ENCODE measurements at places on chromosomes 5 and 9.

GRCh38 chr9:93139365-93140182 is 5.5 kb upstream of the NINJ1 start:
- DNase-seq: no peak

DNA sequence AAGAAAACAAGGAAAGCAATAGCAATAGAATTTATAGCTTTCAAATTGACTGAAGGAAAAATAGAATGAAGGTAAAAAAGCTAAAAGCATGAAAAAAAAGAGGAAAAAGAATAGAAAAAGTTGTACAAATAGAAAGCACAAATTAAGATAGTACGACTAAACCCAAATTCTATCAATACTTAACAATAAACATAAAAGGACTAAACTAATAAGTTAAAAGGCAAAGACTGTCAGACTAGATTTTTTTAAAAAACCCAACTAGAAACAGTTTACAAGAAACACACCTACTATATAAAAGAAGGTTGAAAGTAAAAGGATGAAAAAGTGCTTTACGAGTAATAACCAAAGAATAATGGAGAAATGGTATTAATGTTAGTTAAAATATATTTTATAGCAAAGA is 34.7 kb upstream of the NRARP start:
- DNase-seq: no peak

DNA sequence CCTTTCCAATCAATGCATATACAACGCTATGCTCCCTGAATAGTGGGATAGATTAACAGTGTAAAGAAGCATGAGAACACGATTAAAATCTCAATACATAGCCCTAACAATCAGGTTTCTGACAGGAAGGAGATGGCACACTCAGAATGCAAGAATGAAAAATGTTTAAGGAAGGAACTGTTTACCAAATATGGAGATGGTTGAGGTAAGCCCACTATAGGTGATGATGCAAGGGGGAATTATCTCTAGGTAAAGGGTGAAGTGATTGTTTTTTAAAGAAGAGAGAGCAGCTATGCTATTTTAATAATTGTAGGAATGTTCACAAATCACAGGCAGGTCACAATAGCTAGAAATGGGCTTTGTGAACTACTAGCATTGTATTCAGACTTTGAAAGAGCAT is 302.4 kb downstream of the CHSY3 start:
- no peak for DNase-seq

DNA sequence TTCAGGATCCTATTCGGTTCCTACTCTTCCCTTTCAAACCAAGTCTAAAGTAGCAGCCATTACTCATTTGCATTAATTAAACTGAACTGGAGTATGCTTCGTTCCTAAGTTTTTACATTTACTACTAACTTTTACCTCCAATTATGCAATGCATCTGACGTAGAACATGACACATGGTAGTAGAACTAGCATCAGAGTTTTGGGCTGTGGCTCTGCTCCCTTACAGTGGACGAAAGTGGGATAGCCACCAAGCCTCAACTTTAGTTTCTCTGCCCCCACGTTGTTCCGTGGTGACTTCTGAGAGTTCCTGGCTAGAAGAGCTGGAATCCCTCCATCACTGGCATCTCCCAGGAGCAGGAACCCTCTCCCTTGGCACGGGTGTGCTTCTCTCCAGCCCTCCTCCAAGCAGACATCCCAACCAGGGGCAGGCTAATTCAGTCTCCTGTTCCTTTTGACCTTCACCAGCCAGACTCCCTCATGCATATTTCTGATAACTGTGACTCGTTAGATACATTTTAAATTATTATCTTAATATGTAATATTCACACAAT is 2.9 kb downstream of the IFNE start:
- no peak for DNase-seq

- DNase-seq: no peak
These were observed 57.4 kb upstream of the SPRY4 start for GRCh38 chr5:142382186-142382585.

GRCh38 chr9:129630967-129631673 is 5.2 kb downstream of the NTMT1 start:
- DNase-seq: no peak

DNA sequence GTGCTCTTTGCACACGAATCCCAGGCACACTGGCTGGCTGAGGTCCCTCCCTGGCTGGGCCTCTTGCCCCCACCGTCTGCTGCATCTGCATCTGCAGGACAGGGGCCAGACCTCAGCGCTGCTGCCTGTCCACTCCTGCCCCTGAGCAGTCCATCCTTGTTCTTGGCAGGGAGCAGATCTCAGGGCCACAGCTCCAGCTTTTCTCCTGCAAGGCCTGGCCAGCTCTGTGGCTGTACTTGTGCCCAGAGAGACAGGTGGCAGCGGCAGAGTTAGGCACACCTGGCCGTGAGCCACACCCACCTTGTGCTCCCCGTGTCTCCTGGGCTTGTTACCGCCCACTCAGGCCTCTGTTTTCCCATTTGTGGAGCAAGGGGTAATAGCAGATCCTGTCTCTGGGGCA is 13.9 kb downstream of the NEK6 start:
- DNase-seq: no peak

DNA sequence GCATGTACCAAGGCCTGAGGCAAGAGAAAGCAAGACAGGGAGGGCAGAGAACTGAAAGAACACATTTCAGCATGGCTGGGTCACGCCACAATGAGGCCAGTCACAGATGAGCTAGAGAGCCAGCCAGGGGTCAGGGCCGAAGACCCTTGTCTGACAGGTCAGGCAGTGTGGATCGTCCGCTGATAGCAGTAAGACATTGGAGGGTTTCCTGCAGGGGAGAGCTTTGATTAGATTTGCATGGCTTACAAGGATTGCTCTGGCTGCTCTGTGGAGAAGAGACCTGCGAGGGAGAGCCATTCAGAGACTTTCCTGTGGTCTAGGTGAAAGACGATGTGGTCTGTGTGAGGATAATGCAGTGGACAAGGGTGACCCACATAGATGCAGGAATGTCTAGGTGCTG is 93.1 kb downstream of the RALGPS1 start:
- no peak for DNase-seq

DNA sequence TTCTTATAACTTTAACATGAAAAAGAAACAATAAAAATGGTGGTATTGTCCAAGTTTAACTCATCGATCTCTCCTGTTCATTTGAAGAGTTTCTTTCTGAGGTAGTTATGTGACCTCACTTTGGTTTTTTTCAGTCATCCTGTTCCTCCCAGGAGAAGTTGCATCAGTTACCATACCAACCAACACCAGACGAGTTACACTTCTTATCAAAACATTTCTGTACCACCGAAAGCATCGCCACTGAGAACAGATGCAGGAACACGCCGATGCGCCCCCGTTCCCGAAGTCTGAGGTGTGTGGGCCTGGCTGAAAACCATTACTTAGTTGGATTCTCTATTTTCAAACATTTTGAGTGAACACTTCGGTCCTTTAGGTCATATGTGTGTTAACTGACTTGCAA is 96.3 kb downstream of the CD180 start:
- no peak for DNase-seq

DNA sequence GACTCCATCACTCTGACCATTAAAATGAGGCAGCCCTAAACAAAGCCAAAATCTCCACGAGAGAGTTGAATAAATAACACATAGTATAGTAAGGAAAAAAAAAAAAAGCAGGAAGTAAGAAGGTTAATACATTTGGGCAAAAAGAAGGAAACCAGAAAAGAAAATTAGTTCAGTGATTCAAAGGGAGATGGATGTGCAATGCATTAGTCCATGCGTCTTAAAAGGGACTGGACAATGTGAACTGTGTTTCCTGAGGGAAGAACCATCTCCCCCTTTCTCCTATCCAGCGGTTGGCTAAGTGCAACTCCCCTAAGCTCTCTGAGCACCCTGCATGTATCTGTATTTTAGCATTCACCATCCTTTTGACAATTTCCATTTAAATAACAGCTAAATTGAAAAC is 1.4 kb downstream of the ANKRA2 start:
- no peak for DNase-seq

- no peak for DNase-seq
These were observed 32.9 kb downstream of the NDFIP1 start for GRCh38 chr5:142141463-142141862.

- DNase-seq: no peak
These were observed 75.7 kb upstream of the CCDC112 start for GRCh38 chr5:115372146-115372545.

GRCh38 chr5:181047921-181048320 is 7.9 kb downstream of the BTNL9 start:
- no peak for DNase-seq

- no peak for DNase-seq
These were observed 543.3 kb downstream of the RAB3C start for GRCh38 chr5:59126016-59126707.

DNA sequence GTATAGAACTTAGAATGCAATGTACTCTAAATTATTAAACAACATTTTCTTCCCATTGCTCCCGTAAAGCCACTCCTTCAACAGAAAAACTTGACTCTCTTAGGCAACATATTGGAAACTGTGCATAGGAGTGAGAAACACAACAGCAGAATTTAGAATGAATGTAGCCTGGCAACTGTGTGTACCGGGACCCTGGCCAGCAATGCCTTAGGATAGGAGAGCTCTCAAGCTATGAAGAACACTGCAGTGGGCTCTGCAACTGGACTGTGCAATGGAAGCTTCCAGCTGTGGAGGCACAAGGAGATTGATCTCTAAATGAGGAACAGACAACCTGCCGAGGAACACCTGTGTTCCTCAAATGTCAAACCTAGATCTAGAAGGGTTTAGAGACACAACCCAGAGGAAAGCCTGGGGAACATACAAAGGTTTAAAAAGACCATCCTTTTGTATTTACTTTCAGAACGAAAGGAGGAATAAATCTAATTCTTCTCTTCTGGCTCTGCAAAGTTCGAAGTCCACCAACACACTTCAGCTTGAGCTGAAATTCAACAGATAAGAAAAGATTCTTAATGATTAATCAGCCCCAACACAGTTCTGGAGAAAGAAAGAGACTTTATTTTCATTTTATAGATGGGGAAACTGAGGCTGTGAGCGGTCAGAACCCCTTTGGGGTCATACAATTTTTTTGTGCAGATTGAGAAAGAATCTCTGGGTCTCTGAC is 51.5 kb upstream of the ARL15 start:
- DNase-seq: no peak

DNA sequence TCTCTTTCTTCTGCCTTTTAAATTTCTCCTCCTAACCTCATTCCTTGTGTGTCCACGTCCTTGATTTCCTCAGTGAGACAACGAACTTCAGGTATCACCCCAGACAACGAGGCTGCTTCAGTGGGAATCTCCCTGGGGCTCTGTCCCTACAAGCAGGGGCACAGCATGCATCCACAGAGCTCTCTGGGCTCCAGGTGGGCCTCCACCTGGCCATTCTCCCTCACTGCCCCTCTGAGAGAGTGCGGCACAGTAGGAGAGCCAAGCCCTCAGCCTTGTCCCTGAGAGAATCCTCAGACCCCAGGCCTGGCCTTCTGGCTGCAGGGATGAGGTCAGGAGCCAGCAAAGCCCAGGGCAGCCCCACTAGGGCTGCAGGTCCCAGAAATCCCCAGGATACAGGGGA is 105.3 kb downstream of the LHFPL2 start:
- DNase-seq: no peak

DNA sequence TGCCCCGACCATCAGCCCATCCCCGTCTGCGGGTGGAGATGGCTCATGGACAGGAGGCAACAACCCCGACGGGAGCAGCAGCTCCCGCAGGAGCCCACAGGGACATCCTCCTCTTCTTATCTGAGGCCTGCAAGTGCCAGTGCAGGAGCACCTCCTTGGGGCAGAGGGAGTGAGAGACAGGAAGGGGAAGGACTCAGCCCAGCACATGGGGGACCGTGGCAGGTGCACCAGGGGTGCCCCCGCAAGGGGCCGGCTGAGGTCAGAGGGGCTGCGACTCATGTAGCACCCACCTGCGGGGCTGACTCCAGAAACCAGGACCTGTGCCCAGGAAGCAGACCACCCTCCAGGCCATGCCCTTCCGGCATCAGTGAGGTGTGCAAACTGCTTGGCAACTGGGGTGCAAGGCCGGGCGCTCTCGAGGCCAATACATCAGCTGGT is 259.8 kb upstream of the ADAMTS16 start:
- DNase-seq: no peak

- DNase-seq: no peak
These were observed 184.9 kb downstream of the SNX18 start for GRCh38 chr5:54702470-54702869.

DNA sequence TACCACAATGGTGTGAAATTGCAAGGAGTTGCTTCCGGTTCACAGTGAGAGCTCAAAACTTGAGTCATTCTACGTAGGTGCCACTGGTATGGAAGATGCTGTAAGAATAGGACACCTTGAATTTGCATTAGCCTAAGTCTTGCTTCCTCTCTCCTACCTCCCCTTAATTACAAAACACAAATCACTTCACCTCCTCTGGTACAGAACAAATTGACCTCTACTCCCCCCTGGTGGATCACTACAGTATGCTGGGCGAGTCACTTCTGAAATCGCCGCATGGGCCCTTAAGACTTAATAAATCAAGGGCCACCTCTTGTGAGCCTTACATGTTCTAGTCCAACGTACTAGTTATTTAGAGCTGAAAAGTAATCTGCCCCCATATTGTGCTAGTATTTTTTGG is 145.3 kb upstream of the SMARCA2 start:
- no peak for DNase-seq

DNA sequence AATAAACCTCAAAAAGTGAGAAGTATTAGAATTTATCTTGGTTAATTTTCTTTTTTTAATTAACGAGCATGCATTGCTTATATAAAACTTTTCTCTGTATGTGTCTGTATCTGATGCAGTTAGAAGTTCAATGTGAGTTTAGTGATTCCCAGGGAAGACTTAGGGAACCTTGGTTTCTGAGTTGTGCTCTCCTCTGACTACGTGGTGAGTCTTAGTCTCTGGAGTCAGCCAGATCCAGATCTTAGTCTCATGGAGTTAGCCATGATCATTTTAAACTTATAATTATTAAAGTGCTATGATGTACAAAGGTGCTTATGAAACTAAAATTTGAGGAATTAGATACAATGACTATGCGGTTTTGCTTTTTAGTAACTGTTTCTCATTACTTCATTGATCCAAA is 285.3 kb upstream of the DMRT1 start:
- DNase-seq: no peak

DNA sequence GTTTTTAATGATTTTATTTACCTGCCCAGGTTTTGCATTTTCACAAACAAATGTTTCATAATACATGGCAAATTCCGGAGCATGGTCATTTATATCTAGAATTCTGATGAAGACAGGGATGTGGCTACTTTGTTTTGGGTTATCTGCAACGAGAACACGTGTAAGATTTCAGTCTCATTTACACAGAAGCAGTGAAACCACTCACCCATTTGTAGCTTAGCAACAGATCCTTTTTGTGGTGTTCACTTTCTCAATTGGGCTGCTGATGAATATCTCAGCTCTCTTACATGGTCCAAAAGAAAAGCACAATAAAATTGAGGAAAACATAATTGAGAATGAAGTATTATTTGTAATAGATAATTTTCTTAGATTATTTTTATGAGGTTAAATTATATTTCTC is 148.6 kb downstream of the CDH9 start:
- no peak for DNase-seq
